ENCODE measurements at places on chromosomes 4 and X.
A peak's percentile ranks its signal among the peaks of the same experiment; 100 is the strongest.

DNA sequence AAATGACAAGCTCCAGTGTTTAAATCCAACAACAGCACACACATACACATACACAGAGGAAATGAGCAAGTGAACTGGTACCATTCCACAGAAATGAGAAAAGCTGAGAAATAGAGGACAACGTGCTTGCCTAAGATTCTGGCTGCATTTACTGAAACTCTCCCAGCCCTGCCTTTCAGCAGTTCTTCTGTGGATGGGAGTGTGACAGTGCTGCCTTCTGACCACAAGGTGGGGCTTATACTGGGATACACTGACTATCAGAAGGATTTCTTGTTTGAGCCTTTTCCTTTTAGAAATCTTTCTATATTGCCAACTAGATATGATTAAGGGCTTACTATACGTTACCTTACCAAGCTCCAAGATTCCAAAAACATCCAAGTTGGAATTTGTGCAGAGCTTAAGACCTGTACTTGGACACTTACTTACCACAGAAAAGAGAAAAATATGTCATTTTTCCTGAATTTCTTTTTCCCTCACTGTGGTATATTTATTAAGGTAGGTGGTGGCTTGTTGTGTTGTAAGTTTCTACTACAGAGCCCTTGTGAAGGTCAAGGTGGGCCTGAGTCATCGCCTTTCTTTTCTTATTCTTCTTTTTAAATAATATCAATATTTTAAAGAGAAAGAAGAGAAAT, 10.7 kb upstream of the CXCL8 start:
- peak; percentile 91 for DNase-seq

DNA sequence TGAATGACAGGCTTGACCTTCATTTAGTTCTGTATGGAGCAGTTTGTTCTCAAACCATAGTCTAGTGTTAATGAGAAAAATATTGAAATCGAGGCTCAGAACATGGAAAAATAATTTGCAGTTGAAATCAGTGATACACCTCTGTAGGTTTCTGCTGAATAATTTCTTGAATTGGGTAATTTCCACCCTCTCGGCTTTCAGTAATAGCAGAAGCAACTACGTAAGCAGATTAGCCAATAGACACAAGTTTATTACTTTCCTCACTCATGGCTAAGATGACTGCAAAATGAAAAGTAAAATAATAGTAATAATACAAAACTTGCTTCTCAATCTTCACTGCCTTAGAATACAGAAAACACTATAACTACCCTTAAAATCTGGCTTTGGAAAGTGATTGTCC, 46.0 kb downstream of the USP38 start:
- DNase-seq, result no peak

DNA sequence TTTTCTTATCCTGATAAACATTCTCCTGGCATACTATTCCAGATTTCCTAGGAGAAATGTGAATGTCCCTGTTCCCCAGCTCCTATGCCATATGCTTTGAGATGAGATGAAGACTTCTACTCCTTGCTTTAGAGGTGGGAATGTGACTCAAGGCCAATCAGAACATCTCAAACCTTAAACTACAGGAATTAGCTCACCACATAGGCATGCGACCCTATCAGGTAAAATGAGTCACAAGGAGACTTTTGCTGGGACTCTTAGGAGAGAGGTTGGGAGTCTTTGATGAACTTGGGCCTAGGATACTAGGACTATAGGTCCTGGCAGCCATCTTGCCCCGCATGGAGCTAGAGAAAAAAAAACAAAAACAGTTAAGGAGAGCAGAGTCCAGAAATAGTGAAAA, 5.8 kb upstream of the USO1 start:
- no peak for DNase-seq

DNA sequence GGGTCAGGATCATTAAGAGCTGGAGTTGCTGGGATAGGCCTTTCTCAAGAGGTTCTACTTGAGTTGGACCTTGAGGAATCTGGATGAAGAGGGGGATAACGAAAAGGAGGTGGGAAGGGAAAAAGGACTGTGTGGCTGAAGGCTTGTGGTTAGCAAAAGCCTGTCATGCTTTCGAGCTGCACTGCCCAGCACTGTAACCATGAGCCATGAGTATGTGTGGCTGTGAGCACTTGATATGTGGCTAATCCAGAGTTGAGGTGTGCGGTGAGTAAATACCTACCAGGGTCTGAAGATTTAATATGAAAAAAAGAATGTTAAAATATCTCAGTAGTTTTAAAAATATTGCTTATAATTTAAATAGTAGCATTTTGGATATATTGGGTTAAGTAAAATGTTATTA, 11.4 kb downstream of the TMEM165 start:
- DNase-seq, result no peak

DNA sequence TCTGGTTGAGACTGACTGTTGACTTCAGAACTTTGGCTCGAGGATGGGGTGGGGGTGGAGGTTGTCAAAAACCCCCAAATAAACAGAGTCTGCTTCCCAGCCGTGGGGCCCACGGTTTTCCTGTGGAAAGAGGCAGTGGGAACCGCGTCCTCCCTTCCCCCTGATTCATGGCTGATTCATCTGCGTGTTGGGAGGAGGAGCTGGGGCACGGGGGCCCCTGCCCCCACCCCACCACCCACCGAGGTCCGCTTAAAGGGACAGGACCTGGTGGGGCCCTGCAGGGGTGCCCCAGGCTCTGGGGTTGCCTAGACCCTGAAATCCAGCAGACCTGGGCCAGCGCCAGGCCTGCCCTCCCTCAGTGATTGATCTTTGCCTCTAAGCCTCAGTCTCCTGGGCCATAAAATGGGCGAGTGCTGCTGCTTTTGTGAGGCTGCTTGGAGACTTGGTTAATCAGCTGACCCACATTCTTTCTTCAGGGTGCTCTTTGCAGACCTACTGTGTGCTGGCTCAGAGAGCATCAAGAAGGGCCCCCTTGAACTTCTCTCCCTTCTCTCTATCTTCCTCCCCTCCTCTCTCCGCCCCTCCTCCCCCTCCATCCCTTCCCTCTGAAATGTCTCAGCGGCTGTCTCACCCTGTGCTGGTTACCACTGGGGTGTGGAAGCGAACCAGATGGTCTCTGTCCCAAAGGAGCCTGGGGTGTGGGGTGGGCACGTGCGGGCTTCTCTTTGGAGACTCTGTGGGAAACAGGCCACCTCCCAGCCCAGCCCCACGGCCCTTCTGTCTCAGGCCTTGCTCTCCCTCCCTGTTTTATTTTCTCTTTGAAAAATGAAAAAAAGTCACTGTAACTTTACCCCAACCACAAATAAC, 9.1 kb downstream of the HTRA3 start:
- peak; percentile 70 for DNase-seq

DNA sequence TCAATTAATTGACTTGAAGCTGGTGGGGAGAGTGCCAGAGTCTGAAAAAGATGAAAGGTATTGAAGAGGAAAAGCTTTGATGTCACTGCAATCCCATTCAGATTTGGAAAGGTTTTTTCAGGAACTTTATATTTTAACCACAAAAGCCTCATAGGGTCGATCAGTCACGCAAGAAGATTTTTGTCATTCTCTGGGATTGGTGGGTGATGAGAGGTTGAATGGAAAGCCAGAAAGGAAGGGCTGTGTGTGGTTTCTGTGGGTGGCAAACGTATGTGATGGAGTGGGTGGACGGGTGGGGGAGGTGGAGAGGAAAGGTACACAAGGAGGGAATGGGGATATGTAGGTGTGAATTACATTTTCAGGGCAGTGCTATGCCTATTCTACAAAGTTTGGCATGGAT, 173.8 kb upstream of the SCML1 start:
- DNase-seq, result no peak

- DNase-seq, result no peak
Observed at GRCh38 chrX:69522052-69522451, 17.9 kb downstream of the NALF2 start.
